Stimulated activated CD4-positive, alpha-beta T cell treated with anti-CD3 and anti-CD28 coated beads, Interleukin-1b, Interleukin-23, amount 100 ng/mL, for 1 hour (primary cell): ENCODE measurements at places on chromosomes 1 and 21.

DNA sequence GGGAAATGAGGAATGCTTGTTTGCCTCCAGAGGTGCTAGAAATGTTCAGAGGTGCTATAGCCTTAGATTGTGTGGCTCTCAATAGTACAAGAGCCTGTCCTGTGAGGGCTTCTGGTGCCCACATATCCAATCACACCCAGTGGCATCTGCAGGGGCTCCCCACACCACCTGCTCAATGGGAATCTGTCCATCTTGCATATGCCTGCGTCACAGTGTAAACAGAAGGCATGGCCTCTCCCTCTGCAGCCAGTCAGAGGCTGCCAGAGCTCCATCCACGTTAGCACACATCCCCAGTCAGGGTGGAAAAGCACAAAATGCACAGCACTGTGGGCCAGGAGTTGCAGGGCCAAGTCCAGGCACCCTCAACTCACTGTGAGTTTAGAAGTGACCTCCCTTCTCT, 113.6 kb upstream of the GRIK3 start:
- DNase-seq, result no peak

DNA sequence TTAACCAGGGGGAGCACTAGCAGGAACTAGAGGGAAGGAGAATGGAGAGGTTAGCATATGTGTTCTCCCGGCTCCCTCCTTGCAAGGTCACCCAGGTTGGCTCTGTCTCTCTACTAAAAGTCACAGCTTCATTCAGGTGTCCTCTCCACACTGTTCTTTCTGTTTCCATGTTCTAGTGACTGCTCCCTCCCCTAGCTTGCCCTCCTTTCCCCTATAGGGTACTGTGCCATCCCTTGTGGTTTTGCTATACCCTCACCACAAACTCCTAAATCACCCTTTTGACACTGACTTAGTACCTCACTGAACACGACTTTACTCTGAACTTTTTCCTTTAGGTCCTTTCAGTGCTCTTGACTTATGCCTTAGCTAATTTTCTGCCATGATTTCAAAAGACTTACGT, 389.3 kb downstream of the ST6GALNAC3 start:
- DNase-seq, result no peak

DNA sequence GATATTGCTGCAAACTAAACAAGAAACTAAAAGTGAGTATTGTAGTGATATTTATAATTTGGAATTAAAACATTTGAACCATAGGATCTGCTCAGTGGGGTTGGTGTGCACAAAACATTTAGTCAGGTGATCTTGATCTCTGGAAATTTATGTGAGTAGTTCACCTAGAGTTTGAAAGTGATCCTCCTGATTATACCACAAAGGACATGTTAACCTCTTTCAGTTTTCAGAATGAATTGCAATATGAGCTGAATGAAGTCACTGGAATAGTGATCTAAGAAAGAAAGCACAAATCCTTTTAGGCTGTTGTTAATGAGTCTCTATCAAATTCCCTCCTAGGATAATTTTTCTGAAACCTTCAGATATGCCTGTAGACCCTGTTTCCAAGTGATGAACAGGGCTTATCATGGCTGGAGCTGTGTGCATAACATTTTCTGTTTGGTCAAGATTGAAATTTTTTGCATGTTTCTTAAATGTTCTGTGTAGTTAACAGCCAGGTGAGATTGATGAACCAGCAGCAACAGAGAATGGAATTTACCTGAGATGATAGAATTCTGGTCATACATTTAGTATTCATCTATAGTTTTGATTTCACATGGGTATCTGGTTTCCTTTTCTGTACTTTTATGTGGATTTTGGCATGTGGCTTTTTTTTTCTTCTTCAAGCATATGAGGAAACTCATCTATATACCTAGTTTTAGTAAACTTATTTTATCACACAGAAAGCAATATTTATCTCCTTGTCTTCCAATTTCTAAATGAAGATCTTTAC, 25.5 kb downstream of the CDC14A start:
- no peak for DNase-seq

DNA sequence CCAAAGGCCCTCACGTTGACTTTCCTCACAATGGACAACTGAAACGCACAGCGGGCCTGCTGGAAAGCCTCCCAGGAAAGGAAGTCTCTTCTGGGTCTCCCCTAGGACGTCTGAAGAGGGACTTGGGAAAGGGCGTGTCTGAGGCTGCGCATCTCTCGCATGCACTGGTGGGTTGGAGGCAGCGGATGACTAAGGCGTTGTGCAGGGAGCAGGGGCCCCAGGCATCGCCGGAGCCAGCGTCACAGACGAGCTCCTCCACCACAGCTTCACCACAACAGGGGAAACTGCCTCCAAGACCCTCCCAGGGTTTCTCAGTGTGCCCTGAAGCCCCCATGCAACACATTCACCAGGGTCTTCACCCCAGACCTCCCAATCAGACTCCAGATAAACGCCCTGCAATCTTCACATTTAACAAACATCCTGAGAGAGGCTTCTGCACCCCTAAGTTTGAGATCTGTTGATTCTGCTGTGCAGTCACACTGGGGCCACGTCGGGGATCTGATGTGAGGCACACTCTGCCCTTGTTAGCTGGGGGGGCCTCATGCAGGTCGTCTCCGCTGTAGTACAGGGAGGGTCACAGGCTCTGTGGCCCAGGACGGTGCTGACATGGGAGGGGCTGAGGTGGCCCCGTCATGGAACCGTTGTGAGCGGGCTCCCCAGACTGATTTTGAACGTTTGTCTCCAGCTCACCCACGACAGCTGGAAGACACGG, 7.0 kb upstream of the TFF1 start:
- DNase-seq, result no peak

DNA sequence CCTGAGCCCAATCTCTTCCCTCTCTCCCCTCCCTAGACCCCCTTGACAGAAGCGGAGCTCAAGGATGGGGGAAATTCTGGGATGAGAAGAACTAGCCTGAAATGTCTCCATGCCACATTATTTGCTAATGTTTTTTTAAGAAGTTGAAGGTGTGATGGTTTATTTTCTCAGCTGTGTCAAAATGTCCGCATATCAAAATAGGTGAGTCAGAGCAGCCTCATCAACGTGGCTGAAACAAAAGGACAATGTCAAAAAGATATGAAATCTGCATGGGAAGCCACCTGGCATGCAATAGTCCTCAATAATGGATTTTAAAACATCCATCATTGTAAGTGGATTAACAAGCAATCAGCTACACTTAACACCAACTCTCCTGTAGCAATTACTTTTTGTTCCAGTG, 101.4 kb downstream of the BEND5 start:
- DNase-seq, result no peak

- no peak for DNase-seq
Observed at GRCh38 chr1:30034627-30035521, 688.5 kb downstream of the MATN1 start.

- DNase-seq, result no peak
Observed at GRCh38 chr1:7747605-7748004, 23.5 kb upstream of the VAMP3 start.

DNA sequence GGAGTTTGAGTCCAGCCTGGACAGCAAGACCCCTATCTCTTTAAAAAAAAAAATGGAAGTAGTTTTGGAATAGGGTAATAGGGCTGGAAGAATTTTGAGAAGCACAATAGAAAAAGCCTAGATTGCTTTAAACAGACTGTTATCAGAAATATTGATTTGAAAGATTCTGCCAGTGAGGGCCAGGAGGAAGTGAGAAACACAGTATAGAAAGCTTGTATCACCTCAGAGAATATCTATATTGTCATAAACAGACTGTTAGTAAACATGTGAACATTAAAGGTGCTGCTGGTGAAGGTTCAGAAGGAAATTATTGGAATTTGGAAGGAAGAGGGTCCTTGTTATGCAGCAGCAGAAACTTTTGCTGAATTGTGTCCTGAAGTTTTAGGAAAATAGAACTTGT, 24.8 kb upstream of the PSEN2 start:
- DNase-seq, result no peak

DNA sequence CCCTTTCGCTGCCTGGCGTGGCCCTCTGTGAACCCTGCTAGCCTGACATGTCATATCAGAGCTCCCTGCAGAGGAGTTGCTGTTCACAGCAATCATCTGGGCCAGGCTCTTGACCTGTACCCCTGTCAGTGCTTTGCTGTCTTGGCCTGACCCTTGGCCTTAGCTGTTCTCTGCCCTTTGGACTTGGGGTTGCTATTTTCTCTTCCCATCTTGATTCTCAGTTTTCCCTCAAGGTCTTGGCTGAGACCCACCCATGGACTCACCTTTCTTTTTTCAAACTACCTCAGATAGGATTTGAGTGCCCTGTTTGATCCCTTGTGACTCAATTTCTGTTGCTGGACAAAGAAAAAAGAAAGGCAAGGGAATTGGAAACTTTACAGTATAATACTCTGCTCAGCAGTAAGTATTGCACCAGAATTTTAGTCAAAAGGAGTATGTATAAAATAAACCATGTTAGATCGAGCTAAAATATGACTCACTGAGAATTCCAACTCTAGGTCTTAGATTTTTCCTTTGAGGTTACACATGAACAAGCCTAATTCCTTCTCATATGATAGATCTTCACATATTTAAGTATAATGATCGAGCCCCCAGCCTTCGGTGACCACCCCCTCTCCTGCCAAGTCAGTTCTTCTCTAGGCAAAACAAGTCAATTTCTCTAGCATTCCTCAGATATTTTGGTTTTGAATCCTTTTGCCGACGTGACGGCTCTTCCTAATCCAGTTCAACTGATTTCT, 110.5 kb downstream of the NGF start:
- no peak for DNase-seq

- no peak for DNase-seq
Observed at GRCh38 chr21:45391743-45392572, 13.0 kb upstream of the COL18A1 start.

- no peak for DNase-seq
Observed at GRCh38 chr1:98523256-98523655, 138.3 kb upstream of the SNX7 start.
